ENCODE measurements at places on chromosomes 1 and 21. TPM values are rescaled to one million over a fixed set of nuclear protein-coding genes. Genes with fewer than 3 reads are reported as not detected.

CD5L gene
- total RNA-seq: not detected

GPR52 gene
- total RNA-seq: not detected

KCNK1 gene
- 8.9 TPM for total RNA-seq

C1orf87 gene
- not detected for total RNA-seq

C1QTNF12 gene
- total RNA-seq: 1.1 TPM

TNNT2 gene
- not detected for total RNA-seq

PLEKHN1 gene
- total RNA-seq: 1.8 TPM

AADACL3 gene
- total RNA-seq: not detected

DNM3 gene
- total RNA-seq: not detected

CTSS gene
- 1.2 TPM for total RNA-seq

NHLH1 gene
- not detected for total RNA-seq

RSPH1 gene
- not detected for total RNA-seq

CIART gene
- total RNA-seq: 1.8 TPM

MANEAL gene
- 0.35 TPM for total RNA-seq

CLCA4 gene
- total RNA-seq: not detected

CAPN8 gene
- total RNA-seq: not detected

BMP8B gene
- not detected for total RNA-seq

RXFP4 gene
- not detected for total RNA-seq

ZNF683 gene
- total RNA-seq: not detected

PLA2G2C gene
- total RNA-seq: not detected

OR2L8 gene
- total RNA-seq: not detected

DNAJC28 gene
- total RNA-seq: 0.18 TPM

LRRC38 gene
- not detected for total RNA-seq

VSIG8 gene
- total RNA-seq: not detected

HAO2 gene
- total RNA-seq: not detected

Measured in myometrial cell (primary cell).